ENCODE measurements at places on chromosomes 2 and 18.
A peak's percentile ranks its signal among the peaks of the same experiment; 100 is the strongest.

DNA sequence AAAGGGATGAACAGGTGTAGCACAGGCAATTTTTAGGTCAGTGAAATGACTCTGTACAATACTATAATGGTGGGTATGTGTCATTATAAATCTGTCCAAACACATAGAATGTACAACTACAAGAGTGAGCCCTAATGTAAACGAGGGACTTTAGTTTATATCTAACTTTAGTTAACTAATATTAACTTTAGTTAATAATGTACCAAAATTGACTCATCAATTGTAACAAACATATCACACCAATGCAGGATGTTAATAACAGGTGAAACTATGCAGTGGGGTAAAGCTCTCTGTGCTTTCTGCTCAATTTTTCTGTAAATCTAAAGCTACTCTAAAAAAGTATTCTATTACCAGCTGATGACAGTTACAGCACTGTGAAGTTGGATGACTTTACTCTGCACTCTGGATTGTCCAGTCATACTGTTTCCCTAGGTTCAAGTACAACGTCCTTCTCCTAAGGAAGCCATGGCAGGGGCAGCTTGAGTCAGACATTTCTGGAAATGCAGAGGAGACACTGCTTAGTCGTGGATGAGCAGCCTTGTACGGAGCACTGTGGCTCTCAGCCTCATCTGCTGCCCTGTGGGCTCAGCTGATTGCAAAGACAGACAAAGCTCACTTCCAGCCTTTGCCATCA is 26.1 kb downstream of the TGFA start:
- no peak for DNase-seq

DNA sequence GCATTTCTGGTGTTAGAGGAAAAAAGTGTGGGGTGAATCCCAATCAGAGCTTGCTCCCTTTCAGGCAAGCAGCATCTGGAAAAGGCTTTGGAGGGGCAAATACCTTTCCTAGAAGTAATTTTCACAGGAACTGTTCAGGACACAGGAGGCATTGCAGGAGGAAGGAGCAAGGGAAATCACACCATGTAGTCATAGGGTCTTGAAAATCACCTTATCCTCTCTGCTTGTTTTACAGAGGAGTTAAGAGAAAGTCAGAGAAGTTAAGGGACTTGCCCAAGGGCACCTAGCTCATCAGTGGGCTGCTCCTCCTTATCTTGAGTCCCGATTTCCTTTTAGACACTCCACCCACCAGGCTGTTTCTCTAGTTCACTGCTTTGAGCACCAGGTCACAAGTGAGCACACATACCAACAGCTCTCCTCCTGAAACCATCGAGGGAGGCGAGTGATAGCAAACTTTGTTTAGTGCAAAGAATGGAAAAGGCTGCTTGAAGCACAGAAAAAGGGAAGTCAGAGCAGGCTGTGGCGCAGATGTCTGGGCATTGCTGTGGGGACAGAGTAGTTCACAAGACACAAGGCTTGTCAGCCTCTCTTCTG is 89.2 kb upstream of the CXCR4 start:
- DNase-seq, result no peak

- DNase-seq, result no peak
Observed at GRCh38 chr2:26847307-26847654, 651 bp upstream of the DPYSL5 start.

DNA sequence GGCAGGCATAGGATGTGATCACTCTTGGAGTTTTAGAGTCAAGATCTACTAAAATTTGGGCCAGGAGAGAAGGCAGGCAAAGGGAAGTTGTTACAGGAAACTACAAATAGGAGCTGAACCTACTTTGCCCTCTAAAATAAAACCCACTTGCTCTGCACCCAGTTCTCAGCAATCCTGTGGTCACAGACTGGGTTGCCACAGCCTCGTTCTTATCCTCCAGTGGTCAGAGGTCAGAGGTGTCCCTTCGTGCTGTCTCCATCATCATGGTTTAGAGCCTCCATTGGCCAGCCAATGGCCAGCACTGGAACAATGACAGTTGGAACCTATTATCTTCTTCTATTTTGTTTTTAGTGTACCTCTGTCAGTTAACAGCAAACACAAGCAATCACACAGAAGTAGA is 90.7 kb upstream of the TNP1 start:
- DNase-seq, result no peak

DNA sequence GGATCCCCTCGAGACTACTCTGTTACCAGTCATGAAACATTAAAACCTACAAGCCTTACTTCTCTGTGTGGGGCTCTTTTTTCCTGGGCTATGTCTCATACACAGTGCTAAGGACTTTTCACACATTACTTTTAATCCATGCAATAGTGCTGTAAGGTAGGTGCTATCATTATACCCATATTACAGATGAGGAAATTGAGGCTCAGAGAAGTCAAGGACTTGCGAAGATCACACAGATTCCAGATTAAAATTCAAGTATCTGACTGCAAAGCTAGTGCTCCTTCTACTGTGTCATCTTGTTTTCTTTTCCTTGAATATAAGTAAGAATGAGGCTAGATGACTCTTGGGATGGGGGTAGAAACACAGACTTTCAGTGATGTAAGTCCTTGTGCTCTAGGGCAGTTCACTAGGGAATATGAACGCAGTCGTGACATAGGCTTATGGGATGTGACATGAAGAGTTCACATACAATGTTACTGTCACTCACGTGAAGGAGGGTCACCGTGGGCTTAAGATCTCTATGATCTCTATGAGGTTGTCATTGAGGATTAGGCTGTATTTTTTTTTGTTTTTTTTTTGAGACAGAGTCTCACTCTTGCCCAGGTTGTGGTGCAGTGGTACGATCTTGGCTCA is 7.0 kb upstream of the DGUOK start:
- no peak for DNase-seq

DNA sequence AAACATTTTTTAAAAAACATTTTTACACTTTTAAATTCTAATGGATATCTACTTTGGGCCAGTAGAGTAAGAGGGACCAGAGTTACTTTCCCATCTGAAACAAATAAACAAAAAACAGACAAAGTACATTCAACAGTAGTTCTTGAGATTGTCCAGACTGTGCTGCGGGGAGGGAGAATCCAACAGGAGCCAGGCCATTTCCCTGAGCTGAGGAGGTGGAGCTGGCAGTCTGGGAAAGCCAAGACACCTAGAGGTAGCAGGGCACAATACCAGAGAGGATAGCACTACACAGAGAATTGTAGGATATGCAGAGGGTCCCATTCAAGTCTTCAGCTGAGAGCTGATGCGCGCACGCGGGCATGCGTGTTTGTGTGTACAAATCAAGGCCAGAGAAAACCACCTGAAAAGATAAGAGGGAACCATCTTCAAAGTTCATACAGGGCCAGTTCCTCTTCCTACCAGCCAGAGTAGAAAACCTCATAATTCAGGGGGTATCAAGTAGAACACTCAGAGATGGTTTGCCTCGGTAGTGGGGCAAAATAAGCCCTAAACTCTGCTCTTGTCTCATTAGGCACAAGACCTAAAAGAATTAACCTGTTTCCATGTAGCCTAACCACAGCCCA is 44.0 kb downstream of the PTRHD1 start:
- no peak for DNase-seq

DNA sequence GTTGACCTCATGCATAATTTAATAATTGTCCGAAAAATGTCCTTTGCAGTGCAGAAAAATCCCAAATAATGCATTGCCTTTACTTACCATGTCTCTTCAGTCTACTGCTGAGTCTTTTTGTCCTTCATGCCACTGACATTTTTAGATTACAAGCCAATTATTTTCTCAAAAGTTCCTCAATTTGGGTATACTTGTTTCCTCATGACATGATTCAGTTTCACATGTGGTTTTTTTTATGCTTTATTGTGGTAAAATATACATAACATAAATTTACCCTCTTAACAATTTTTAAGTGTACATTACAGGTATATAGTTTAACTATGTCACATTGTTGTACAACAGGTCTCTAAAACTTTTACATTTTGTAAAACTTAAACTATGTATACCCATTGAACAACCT is 81.0 kb downstream of the EPC2 start:
- no peak for DNase-seq

- DNase-seq, result peak; percentile 52
Observed at GRCh38 chr2:30239308-30239985, 8.1 kb downstream of the LBH start.

Data from activated T-cell treated with anti-CD3 and anti-CD28 coated beads for 1 hour (primary cell).